BE2C (cell line): ENCODE measurements at places on chromosomes 6 and 20.

- DNase-seq: no peak
Measured at GRCh38 chr6:12608874-12609273, 107.7 kb upstream of the PHACTR1 start.

GRCh38 chr6:144246988-144247387, 38.1 kb upstream of the UTRN start:
- DNase-seq: no peak

DNA sequence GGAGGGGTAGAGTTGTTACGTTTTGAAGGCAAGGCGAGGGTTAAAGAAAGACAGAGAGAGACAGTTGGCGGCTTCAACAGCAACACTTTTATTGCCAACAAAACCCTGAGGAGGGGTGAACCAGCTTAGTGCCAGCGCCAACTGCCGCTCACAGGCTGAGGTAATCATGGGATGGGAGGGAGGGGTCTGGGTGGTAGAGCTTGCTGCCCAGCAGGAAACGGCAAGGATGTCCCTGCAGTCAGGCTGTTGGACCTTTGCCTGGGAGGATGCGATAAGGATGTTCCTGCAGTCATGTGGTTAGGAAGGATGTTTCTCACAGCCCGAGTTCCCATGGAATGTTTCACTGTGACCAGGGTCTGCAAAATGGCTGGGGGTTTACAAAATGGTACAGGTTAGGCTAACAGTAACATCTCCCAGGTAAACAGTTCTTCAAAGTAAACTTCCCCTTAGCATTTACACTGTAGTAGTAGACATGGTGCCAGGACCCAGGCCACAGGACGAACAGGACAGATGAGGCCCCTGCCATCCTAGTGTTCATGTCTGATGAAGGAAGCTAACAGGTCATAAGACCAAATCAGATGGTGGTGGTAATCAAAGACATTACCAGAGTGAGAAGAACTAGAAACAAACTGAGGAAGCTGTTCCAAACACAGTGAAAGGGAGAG, 647.3 kb upstream of the DEFB115 start:
- DNase-seq: no peak

- no peak for DNase-seq
Measured at GRCh38 chr20:40992349-40993113, 36.1 kb upstream of the TOP1 start.

DNA sequence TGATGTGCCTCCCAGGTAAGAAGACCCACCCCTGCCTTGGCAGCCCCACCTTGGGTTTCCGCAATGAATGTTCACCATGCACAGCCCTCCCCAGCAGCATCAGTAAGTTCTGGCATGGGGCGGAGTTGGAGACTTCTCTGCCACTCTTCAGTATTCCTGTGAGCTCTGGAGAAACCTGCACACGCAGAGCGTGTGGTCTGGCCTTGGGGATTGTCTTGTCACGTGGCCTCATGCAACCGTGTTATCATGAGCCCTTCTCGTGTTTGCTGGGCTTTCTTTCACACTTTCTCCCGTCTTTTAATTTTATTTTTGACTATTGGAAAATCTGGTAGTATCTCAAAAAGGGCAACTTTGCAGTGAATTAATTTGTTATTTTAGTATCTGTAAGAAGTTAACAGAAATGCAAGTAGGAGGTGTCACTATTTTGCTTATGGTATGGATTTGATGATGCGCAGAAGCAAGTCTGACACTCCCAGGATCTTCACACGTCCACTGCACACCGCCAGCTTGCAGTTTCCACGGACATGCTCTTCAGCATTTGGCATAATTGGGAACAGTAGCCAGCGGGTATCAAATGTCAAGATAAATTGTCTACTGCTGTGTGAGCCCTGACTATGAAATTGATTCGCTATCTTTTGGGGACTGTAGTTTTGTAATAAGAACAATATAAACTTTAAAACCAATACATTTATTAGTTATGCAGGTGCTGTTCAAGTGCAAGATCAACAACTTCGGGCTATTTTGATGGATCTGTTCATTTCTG, 463.5 kb downstream of the QKI start:
- no peak for DNase-seq

- DNase-seq: no peak
Measured at GRCh38 chr20:58829531-58829941, 21.2 kb downstream of the GNAS-AS1 start.
